Mucosa of descending colon (tissue), 3 donors: ENCODE measurements at places on chromosomes 7 and 10. TPM values are rescaled to one million over a fixed set of nuclear protein-coding genes. Genes with fewer than 3 reads are reported as not detected.

DNA sequence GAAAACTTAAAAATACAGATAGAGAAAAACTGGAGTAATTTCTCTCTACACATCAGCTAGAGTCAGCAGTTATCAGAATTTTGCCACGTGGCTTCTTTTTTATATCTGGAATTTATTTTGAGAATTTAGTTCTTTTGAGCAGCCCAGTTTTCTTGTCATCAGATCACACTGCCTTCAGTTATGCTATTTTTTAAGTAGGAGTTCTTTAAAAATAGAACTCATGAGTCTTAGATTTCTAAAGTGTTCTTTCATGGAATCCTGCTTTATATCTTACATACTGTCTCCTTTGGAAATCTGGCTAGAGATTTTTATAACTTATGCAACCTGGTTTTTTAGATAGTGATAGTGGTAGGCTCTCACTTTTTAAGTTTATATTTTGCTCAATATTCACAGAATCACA lies 24.2 kb downstream of the AGR2 start:
- DNase-seq, result no peak

GRCh38 chr7:111212857-111213523 lies 122.1 kb downstream of the LRRN3 start:
- DNase-seq, result no peak

SPDYE3 gene
- total RNA-seq, result not detected

PODXL gene
- 25.6 TPM for total RNA-seq

TRIM73 gene
- 4.3 TPM for total RNA-seq

TLX1 gene
- total RNA-seq, result 1.0 TPM
